ENCODE measurements at places on chromosomes 16 and 17.

GRCh38 chr17:63735691-63736090 is 5.9 kb downstream of the STRADA start:
- DNase-seq, result no peak

DNA sequence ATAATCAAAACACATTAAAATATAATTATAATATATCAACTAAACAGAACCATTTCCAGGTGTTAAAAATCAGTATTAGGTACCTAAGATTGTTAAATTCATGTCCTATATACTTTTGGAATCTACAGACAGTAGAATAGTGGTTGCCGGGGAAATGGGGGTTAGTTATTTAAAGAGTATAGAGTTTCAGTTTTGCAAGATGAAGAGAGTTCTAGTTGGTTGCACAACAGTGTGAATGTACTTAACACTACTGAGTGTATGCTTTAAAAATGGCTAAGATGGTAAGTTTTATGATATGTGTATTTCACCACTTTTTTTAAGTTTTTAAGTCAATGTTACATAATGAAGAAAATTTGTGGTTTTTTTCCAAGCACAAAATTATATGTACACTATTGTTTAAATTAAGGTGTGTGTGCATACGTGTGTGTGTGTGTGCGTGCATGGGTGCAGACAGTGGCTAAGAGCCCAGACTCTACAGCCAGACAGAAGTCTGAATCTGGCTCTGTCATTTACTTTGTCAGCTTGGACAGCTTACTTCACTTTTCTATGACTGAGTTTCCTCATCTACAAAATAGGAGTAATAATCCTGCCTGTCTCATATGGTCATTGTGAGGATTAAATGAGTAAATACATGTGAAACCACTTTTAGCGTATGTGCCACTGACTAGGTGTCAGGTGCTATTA is 25.3 kb upstream of the PHAF1 start:
- no peak for DNase-seq

GRCh38 chr17:74393346-74393942 is 26.1 kb downstream of the GPR142 start:
- DNase-seq, result no peak

DNA sequence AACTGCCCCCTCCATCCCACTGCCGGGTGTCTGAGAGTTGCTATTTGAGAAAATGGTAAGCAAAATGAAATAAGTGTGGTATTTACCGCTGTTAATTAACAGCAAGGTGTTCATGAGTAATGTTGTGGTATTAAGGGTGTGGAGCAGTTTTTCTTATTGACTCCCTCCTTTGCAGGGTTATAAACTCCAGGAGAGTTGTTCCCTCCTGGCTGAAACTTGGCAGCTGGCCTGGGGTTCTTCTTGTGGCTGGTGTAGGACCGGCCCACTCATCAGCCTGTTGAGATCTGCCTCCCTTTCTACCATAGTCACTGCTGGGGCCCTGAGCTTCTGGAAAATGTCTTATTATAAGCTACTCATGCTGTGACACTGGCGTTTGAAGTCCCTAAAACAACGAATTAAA is 128.6 kb downstream of the SOX9 start:
- DNase-seq, result no peak

GRCh38 chr16:11319529-11320146 is 25.6 kb upstream of the RMI2 start:
- DNase-seq, result no peak

DNA sequence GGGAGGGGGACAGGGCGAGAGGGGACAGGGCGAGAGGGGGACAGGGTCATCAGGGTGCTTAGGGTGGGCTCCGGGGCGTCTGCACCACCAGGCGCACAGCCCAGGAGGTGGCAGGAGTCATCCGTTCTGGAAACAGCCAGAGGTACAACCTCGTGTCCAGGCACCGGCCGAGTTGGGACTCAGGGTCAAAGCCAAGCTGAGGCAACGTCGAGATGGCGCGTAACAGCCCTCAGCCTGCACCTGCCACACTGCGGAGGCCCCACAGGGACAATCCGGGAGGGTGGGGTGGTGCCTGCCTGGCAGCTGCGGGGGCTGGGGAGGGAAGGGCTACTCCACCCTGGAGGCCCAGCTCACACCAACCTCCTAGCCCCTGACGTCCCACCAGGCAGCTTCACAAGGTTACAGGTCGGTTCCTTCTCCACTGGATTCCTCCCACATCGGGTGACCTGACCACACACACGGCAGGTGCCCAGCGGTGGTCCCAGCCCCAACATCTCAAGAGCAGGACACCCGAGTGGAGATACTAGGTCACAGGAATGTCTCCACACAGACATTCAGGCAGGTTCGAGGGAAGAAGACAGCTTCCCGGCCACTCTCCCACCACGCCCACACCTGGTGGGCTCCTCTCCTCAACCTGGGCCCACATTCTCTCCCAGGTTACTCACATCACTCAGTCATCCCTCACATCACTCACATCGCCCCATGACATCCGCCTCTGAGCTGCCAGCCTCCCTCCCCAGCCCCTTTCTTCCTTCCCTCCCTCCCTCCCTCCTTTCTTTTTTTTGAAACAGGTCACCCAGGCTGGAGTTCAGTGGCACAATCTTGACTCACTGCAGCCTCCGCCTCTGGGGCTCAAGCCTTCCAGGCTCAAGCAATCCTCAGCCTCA is 47.3 kb downstream of the RPH3AL start:
- no peak for DNase-seq

GRCh38 chr17:40111221-40112128 is 10.3 kb upstream of the MSL1 start:
- DNase-seq, result peak; percentile 77

DNA sequence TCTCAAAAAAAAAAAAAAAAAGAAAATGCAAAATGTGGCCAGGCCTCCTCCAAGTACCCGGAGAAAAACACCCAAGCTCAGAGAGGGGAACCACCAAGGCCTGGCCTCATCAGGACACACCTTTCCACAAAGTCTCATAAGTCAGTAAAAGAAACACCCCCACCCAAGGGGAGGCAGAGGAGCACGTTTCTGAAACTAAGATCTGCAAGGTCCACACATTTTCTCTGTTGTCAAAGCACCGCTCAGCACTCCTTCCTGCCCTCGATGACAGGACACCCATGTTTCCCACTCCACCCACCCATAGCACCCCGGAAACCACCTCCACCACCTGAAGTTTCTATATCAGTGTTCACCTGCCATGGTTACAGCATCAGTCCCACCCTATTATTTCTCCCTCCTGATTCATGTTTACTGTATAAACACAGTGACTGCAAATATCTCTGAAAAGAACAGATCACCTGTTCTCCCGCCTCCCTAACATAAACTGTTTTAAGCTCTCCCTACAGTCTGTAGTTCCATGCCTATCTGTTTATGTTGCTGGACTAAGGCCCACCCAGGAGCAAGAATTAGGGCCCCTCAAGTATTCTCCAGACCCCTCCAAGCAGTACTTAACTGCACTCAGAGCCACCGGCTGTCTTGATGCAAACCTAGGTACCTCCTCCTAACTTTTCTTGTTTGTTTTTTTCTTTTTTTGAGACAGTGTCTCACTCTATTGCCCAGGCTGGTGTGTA is 2.0 kb downstream of the CORO7 start:
- no peak for DNase-seq

DNA sequence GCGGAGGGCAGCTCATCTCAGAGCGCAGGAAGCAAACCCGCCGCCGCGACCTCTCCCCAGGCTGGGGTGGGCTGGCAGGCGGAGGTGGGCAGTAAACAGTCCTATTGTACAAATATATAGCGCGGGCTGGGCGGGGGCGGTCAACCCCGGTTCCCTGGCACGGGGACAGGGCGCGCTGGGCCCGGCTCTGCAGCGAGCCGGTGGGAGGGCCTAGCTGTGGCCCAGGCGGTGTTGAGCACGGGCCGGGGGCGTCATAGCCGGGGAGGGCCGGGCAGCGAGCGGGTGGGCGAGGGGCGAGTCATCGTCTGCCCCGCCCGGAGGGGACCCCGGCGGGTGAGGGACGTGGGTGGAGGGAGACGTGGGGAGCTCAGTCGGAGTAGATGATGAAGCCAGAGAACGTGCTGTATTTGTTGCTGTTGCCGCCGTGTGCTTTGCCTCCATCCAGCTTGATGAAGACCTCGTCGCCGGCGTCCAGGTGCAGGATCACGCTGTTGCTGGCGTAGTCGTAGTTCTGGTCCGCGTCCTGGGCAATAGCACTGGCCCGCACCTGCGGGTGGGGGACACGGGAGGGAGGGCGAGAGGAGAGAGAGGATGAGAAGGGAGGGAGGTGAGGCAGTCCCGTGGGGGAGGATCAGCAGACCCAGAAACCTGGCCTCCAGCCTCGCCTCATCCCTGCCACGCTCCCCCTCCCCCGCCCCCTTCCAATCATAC is 8.1 kb downstream of the C1QL1 start:
- no peak for DNase-seq

GRCh38 chr16:52346709-52347108 is 200.2 kb downstream of the TOX3 start:
- no peak for DNase-seq

DNA sequence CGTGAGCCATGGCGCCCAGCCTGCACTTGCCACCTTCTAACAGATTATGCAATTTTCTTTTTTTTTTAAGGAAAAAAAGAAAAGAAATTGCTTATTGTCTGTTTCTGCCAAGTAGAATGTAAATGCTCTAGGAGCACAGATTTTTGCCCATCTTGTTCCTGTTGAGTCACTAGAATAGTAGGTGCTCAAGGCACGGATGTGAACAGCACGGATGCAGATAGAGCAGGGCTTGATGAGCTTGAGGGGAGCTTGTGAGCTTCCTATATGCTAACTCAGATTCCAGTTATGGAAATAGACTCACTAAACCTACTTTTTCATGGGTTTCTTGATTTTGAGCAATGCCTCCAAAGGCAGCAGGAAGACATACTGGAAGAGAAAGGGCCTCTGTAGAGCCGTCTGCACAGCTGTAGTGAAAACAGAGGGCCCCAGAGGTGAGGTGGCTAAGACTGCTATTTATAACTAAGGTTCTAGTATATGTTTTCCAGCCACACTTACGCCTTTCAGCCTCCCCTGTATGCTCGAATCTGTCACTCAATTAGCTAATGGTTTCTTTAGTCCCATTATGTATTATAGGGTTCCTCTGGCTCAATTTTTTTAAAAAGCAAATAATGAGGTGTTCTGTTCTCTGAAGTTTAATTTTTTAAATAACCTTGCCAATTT is 72.8 kb downstream of the WWP2 start:
- DNase-seq, result no peak

Measured in NCI-H526 treated with DMSO at 0.1 percent for 48 hours (cell line).